ENCODE measurements at places on chromosomes 13 and 19. TPM values are rescaled to one million over a fixed set of nuclear protein-coding genes. Genes with fewer than 3 reads are reported as not detected.

Gene ZSWIM9
- total RNA-seq: 5.5 TPM

Gene HCST
- 8.4 TPM for total RNA-seq

Gene WTIP
- total RNA-seq: 3.8 TPM

Gene POLR1G
- total RNA-seq: 8.1 TPM

Gene DNAJB1
- 96.2 TPM for total RNA-seq

Gene COMMD6
- total RNA-seq: 27.6 TPM

Gene NPAS1
- 13.3 TPM for total RNA-seq

GRCh38 chr19:38155453-38155852, 68.6 kb downstream of the DPF1 start:
- DNase-seq: no peak

DNA sequence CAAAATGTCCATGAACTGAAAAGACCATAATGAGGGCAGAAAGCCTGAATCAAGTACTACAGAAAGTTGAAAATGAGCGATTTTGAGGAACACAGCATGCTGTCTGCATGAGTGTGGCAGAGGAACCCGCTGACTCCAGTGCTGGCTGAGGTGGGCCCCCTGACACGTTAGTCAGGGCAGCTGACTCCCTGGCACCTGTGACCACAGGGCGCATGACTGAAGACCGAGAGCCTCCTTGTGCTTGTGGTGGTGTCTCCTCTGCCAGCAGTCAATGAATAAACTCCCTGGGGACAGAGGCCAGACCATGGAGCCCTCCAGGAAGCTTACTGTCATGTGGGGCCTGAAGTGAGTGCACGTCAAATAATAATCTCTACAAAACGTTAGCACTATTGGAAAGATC, 38.4 kb upstream of the VSTM2B start:
- peak; percentile 50 for DNase-seq

DNA sequence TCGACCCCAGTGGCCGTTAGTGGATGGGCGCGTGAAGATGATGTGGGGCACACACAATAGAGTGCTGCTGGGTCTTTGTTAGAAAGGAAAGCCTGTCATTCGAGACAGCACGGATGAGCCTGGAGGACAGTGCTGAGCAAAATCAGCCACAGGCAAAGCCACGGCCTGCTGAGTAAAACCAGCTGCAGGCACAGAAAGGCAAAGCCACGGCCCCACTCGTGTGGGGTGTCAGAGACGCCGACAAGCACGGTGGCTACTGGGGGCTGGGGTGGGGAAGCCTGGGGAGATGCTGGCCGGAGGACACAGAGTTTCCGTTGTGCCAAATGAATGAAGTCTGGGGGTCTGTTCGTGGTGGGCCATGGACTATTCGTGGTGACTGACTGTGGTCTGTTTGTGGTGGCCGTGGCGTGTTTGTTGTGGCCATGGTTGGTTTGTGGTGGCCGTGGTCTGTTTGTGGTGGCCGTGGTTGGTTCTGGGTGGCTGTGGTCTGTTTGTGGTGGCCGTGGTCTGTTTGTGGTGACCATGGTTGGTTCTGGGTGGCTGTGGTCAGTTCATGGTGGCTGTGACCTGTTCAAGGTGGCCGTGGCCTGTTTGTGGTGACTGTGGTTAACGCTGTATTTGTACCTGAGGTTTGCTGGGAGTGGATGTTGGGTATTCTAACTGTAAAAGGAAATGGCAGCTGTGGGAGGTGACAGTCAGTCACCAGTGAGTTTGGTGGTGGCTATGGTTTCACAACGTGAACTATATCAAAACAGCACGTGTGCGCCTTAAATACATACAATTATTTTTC, 36.3 kb downstream of the MCF2L start:
- DNase-seq: no peak

- DNase-seq: peak; percentile 69
These were observed 182.0 kb upstream of the SERP2 start for GRCh38 chr13:44191504-44192171.

- no peak for DNase-seq
These were observed 63.9 kb upstream of the STARD13 start for GRCh38 chr13:33349288-33349985.

- no peak for DNase-seq
These were observed 145.9 kb upstream of the SPACA7 start for GRCh38 chr13:112229992-112230872.

DNA sequence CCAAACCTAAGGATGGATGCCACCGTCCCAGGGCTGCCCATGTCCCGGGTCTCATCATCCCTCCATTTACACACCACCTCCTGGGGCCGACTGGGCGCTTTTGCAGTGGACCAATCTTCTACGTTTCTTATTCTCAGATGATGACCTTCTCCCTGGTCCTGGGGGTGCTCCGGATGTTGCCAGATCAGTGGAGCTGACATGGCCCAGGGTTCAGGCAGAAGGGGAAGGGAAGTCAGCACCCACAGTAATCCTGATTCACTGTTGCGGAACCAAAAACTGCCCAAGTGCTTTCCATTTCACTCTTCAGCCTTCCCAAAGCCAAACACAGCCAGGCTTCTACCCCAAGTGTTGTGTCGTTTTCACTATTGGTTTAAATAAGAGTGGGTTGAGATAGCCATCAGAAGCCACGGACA, 29.8 kb downstream of the RAB20 start:
- no peak for DNase-seq

GRCh38 chr19:28521614-28522544, 691.1 kb downstream of the UQCRFS1 start:
- DNase-seq: no peak

DNA sequence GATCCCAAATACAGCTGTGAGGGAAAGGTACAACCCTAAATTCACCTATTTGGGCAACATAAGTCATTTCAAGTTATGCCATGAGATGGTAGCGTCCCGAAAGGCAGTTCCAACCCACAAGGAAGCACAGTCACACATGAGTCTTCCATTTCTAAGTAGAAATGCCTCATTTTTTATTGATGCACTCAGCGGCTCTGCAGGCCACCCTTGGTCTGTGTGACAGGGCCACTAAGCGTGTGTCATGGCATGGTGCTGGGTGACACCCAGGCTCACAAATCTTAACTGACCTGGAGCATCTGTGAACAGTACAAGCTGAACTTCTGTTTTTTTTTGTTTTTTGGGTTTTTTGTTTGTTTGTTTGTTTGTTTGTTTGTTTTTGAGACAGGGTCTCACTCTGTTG, 15.1 kb downstream of the RAB20 start:
- no peak for DNase-seq

DNA sequence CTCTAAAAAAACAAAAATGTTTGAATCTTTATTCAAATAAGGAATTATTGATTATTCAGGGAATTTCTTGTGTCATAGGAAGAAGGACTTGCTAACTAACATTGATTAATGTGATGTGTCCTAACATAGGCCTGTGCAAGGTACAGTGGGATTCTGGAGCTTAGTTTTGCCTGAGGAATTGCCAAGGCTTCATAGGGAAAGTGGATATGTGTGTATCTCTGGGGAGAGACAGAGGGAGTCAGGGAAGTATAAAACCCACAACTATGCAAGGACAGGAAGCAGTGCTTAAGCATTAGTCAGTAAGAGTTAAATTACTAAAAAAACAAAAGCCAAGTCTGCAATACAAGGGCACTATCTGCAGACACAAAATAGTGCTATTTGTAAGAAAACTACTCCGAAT, 59.6 kb downstream of the WDFY2 start:
- no peak for DNase-seq

DNA sequence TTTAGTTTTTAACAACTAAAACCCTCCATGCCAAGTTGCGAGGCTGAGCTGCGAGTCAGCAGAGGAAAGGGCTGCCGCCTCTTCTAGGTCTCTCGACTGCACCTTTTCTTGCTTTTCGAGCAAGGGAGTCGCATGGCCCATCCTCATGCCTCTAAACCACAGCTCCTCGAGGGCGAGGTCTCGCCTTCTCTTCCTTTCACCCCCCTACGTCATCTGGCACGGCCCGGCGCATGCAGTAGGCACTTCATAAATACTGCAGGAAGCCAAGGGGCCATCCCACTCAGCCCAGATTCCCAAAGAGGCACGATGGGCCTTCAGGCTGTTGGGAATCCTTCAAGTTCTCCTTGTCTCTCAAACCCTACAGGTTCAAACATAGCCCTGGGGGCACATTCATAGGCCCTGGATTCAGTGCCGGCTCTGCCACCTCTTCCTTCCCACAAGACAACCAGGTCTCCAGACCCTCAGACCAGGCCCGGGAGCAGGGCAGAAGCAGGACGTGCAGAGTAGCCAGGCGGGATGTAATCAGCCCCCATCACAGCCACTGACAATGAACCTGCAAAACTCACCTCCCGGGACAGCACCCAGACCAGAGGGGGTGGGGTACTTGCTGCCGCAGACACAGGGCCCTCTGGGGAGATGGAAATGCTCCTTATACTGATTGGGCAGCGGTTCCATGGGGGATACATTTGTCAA, 41.7 kb downstream of the GGACT start:
- DNase-seq: peak; percentile 82

GRCh38 chr19:3573858-3574637, 1.3 kb downstream of the HMG20B start:
- peak; percentile 96 for DNase-seq

GRCh38 chr19:43820098-43820883, 6.8 kb upstream of the ZNF283 start:
- no peak for DNase-seq

GRCh38 chr13:50283017-50283416, 267.8 kb downstream of the KCNRG start:
- no peak for DNase-seq

- DNase-seq: no peak
These were observed 177.3 kb upstream of the KL start for GRCh38 chr13:32838945-32839344.
